ENCODE measurements at places on chromosomes 13 and 19.
A peak's percentile ranks its signal among the peaks of the same experiment; 100 is the strongest.

- no peak for DNase-seq
These were observed 27.0 kb upstream of the CEACAM1 start for GRCh38 chr19:42555317-42555716.

DNA sequence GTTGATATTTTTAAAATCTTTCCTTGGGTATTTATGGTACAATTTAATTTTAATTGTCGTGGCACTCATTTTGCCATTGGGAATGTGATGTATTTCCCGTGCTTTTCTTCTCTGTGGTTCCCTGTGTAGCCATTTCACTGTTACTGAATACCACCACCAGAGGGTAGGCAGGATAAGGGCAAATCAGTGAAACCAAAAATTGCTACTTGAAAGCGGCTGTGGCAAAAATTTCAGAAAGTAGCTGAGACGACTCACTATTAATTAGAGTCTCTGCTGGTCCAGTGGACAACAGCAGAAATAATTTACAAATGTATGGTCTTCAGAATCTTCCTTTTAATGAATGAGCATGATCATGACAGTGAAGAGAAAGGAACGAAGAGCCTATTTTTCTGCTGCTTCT, 34.4 kb upstream of the MIR17HG start:
- DNase-seq: peak; percentile 67

DNA sequence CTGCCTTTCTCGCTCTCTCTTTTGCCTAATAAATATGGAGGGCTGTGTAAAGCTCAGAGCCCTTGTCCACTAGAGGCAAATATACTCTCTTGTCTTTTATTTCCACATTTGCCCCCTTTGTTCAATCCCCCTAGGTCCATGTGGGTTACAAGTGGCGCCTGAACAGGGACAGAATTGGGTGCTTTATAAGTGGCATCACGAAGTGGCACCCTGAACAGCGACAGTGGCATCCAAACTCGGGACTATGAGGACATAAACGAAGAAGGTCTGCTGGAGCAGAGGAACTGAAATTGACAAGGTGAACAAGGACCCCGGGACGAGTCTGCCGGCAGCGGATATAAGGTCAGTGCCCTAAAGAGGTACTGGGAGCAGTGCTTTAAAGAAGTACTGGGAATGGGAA, 4.3 kb upstream of the ZNF610 start:
- no peak for DNase-seq

DNA sequence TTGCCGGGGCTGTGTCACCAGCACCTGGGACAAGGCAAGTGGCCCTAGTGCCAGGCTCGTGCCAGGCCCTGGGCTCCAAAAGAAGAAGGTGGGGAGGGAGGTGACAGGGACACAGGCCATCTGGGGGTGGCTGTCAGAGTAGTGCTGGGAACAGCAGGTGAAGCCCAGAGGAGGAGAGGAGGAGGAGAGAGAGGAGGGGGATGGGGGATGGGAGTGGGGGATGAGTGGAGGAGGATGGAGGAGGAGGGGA, 18.7 kb downstream of the LSM4 start:
- DNase-seq: no peak

DNA sequence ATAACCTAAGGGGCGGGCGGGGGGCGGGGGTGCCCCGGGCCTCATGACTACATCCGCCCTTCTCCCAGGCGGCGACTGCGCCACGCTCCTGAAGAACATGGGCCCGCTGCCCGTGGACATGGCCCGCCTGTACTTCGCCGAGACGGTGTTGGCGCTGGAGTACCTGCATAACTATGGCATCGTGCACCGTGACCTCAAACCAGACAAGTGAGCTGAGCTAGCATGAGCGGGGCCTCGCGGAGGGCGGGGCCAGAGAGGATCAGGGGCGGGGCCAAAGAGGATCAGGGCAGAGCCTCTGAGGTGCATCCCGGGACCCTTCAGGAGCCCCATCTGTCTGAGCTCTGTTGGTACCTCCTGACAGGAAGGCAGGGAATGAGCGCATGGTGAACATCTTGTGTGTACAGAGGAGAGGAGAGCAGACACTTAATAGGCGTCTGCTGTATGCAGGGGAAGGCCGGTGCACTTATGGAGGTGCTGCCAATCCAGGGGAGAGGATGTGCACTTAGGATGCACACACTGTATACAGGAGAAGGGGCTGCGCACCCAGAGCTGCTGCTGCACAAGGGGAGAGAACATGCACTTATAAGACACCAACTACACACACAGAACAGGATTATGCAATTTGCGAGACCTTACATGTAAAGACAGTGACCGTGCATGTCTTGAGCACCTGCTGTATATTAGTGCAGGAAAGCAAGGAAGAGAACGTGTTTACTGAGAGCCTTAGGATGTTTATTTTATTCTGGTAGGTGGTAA, 20.9 kb upstream of the PIK3R2 start:
- no peak for DNase-seq

DNA sequence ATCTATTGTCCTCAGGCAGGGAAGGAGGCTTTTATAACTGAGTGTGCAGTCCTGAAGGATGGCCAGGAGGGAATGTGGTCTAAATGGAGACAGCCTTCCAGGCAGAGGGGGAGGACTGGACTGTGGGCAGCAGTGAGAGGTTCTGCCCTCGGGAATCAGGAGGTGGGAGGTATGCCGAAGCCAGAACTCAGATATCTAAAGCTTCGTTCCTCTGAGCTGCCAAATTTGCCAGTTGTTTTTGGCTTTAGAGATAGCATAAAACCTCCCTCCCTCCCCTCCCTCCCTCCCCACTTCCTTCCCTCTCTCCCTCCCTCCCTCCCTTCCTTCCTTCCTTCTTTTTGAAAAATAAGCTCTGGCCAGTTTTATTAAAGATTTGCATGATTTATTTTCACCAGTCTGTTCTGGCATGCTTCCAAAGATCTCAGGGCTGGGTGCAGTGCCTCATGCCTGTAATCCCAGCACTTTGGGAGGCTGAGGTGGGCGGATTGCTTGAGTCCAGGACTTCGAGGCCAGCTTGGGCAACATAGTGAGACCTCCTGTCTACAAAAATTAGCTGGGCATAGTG, 2.4 kb downstream of the MEDAG start:
- no peak for DNase-seq

DNA sequence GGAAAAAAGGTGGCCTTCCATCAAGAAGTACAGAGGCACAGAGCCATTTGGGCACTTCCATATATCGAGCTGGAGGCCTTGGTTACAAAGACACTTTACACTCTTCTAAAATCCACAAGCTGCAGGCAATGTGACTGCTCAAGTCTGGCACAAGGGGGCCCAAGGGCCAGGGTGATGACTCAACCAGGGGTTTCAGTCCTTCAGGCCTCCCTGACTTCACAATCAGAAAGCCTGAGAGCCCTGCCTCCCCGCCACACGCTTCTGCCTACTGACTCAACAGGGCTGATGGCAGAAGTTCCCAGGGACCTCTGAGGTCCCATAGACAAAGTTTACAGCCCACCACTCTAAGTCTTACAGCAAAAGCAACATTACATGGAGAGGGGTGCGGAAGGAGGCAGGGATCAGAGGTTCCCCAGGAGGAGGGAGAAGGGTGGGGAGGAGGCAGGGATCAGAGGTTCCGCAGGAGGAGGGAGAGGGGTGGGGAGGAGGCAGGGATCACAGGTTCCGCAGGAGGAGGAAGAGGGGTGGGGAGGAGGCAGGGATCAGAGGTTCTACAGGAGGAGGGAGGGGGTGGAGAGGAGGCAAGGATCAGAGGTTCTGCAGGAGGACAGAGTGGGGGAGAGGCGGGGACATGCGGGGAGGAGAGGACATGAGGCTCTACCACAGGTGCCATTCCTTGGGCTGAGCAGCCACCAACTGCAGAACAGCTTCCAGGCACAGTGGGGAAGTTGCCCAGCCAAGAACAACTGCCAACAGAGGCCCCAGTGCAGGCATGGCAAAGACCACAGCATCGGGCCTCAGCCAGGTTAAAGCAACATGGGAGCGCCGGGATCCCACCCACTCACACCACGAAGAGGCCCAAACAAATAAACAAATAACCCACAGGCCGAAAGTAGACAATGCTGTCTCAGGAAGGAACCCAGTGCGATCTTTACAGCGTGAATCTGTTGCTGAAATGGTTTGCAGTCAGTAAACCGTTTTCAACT, 52.0 kb downstream of the SLC7A1 start:
- peak; percentile 15 for DNase-seq

GRCh38 chr13:109162248-109163036, 533.0 kb downstream of the MYO16 start:
- DNase-seq: peak; percentile 92

- no peak for DNase-seq
These were observed 19.7 kb downstream of the SIPA1L3 start for GRCh38 chr19:37926711-37927110.

DNA sequence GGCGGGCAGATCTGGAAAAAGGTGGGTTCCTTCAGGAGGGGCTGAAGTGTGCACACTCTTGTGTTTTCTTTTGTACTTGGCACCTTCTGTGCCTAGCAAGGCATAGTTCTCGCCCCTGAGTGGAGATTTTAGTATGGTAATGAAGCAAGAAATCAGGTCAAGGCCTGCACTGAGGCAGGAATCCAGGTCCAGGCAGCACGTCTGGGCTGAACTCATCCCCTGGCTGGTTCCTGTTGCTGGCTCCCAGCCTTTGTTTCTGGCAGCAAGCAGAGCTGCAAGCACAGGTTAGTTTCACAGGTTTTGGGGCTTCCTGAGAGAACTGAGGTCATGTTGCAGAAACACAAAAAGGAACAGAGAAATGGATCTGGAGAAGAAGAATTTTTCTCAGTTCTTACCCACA, 21.2 kb downstream of the SIGLEC7 start:
- no peak for DNase-seq

DNA sequence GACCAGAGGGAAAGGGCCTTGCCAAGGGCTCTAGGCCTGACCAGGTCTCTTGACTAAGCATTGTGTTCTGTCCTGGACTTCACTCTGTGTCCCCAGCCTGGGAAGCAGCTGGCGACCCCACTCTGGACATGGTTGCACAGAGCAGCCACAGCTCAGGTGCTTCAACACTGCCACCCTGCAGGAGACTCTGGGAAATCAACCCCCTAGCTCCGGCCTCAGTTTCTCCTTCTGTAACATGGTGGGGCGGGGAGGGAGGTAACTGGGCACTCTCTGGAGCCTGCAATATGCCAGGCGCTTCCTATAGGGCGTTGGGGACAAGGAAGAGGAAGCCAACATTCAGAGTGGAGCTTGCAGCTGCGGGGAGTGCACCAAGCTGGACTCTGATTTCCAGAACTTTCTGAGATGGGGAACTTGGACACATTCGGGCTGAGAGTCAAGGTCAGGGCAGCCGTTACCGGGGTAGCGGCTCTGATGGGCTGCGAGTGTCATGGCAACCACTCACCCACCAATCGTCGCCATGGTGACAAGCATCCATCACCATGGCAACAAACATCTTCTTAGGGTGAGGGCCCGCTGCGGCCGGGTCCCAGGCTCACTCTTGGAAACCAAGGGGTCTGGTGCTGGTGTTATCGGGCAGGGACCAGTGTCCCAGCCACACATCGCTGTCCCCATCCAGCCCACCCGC, 12.8 kb downstream of the F2RL3 start:
- peak; percentile 35 for DNase-seq

- DNase-seq: no peak
These were observed 30.4 kb downstream of the ELAVL1 start for GRCh38 chr19:7975037-7975436.

GRCh38 chr13:94212196-94212595, 267.3 kb downstream of the DCT start:
- no peak for DNase-seq

DNA sequence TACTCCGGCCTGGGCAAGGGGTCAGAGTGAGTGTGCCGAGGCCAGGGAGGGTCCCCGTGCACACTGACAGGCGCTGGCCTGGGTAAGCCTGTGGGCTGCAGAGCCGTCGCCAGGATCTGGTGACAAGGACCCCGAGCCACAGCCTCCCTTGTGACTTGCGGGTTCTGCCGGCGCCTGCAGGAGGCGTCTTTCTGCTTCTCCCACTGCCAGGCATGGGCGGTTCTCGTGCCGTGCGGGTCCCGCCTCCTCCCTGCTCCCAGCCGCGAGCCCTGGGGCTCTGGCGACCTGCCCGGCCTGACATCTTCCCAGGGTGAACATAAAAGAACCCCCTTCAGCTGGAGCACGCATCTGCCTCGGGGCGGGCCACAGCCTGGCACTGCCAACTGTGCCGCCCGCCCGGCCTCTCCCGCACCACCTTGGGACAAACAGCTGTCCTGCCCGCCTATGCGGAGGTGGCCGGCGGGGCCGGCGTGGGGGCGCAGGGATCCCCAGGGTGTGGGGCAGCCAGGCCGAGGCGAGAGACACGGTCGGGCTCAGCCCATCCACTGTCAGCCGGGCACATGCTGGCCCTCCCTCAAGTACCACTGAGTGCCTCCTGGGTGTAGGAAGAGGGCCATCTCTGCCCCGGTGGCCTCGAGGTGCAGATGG, 1.5 kb upstream of the HCN2 start:
- DNase-seq: peak; percentile 78

DNA sequence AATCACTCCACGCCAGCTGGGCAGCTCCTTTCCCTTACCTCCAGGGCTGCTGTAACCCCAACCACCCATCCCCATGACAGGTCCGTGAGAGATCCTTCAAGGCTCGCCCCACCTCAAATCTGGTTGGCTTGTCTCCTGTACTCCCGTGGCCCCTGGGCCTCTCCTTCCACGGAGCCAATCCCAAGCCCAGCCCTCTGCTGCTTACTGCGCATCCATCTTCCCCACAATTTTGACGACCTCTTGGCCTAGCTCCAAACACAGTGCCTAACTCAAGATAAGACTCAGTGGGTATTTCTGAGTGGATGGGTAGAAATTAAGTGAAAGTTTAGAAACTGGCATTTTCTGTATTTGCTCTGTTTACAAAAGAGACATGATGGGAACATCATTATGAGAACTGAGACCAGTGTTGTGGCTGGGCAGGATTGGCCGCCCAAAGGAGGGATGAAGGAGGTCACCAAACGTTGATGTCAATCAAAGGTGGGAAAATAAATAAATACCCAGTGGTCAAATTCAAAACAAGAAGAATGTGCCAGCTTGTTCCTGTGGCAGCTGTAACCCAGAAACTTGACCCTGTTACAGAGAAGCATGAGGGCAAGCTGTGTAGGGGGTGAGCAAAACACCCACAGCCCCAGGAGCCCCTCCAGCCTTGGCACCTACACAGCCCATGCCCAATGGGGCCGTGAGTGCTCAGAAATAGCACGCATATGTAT, 162.2 kb downstream of the ABCC4 start:
- no peak for DNase-seq

DNA sequence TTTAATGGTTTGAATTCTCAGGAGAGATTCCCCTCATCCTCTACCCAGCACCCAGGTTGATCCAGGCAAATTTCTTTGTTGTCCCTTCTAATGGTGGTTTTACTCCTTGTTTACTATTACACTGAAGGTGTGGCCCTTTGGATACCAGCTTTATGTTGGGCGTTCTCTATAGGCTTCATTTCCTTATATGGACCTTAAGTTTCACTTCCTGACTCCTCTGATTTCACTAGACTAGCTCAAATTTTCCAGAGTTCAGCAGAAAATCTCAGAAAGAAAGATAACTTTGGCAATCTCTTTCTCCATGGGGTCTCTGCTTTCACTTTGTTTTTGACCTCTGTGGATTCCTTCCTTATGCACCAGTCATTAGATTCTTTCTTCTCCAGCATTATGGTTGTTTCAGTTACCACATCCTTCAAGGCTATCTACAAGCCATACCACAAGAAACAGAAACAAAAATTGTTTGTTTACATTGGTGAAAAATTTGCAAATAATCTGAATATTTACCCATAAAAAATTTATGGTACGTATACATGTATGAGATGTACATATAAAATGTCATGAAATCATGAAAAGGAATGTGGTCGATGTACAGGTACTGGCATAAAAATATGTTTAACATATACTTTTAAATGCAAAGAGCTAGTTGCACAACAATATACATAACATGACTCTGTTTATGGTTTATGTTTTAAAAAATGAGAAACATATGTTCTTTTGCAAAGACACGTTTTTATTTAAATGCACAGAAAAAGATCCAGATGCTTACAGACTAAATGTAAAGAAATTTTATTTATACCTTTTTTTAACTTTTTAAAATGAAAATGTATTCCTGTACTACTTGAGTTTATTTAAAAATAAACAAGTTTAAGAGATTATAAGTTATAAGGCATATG, 212.6 kb downstream of the LACC1 start:
- DNase-seq: no peak
